ENCODE measurements at places on chromosomes 7 and 10.

- no peak for DNase-seq
These were observed 70.0 kb upstream of the SMIM30 start for GRCh38 chr7:113188396-113188795.

- no peak for DNase-seq
These were observed 73.0 kb downstream of the CTBP2 start for GRCh38 chr10:125087191-125087896.

DNA sequence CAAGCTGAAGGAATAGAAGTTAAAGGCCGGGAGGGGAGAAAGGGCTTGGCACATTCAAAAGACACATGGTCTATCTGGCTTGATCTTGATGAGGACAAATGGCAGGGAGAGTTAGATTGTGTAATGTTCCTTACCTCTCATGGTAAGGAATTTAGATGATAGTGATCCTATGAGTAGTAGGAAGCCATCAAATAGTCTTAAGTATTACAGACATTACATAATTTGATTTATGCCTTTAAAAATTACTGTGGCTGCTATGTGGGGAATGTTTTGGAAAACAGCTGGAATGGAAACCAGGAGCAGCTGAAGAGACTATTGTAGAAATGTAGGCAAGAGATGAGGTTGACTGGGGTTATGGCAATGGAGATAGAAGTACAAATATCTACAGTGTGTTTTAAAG lies 351.3 kb upstream of the BMPER start:
- no peak for DNase-seq

- no peak for DNase-seq
These were observed 128.8 kb upstream of the GPR26 start for GRCh38 chr10:123537188-123537961.

- DNase-seq: no peak
These were observed 329.5 kb downstream of the RNLS start for GRCh38 chr10:88253622-88254021.

DNA sequence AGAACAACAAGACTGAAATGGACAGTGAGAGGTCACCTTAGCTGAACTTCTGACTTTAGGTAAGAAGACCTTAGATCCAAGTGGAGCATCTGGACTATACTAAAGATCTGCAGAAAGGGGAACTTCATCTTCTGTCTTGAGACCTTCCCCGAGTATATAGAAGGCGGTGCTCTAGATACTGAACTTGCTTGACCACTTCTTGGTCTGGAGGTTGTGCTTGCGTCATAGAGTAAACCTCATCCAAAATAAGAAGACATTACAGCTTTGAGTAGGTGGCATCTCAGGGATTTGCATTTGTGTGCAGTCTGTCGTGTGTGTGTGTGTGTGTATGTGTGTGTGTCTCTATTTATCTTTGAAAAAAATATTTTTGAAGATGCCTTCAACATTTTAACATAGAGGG lies 157.5 kb downstream of the CHN2 start:
- no peak for DNase-seq

- no peak for DNase-seq
These were observed 260.4 kb downstream of the ZMYND11 start for GRCh38 chr10:395665-396064.

DNA sequence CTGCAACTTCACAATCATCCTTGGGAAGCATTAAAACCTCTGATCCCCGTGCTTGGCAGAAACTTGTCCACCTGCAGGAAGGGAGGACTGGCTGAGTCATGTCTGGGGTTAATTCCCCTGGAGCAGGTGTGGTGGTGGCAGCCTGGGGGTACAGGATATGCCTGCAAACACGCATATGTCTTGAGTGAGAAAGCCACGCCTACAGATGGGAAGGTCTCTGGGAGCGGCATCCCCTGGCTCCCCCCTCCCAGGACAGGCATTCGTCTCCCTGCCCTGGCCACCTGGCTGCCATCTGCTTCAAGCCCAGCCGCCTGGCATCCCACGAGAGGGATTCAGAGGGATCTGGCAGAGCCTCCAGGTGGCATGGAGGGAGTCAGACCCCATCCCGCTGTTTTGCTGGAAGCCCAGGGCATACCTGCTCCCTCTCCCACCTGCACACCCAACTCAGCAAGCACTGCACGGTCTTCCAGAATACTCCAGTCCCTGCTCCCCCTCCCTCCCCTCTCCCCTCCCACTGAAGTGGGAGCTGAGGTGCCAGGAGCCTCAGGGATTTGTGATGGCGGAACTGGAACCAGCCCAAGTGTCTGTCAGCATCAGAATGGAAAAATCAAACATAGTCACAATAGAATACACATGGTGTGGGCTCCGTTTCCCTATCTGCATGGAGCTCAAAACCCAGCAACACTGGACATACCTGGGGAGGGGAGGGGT lies 61.0 kb downstream of the CAMK2B start:
- DNase-seq: no peak

GRCh38 chr7:150516956-150517745 lies 2.5 kb downstream of the GIMAP7 start:
- DNase-seq: no peak

DNA sequence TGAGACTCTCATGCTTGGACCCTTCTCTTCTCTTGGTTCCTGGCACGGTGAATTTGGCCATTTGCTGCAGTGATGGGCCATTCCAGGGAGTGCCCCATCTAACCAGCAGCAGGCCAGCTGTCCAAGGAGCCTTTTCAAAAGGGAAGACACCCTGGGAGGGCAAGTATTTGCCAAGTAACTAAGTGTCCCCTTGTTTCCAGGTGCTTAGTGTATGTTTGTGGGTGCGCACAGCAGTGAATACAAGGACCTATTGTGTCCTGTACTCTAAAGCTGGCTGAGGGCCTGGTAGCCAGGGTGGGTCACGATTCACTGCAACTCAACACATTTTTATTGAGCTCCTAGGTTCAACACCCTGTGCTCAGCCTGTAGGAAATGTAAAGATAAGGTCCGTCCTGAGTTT lies 348.8 kb downstream of the RNLS start:
- DNase-seq: no peak

GRCh38 chr7:13989126-13989948 lies at the start of gene ETV1:
ETV1 (minus strand) TSS chr7:13989666; CDS start chr7:13989052, 614 bp downstream.
- no peak for DNase-seq

- peak; percentile 51 for DNase-seq
These were observed at the start of the genes MRM2 and NUDT1 for GRCh38 chr7:2241580-2242540. MRM2 (minus strand) TSS chr7:2242205; CDS start chr7:2242169, 36 bp downstream. NUDT1 (plus strand) TSS chr7:2242226; CDS start chr7:2244575, 2,349 bp downstream.

- no peak for DNase-seq
These were observed 29.3 kb downstream of the CYCS start for GRCh38 chr7:25095516-25096345.

- DNase-seq: no peak
These were observed 107.3 kb downstream of the GALNT11 start for GRCh38 chr7:152132812-152133211.

- no peak for DNase-seq
These were observed 631 bp downstream of the RTKN2 start for GRCh38 chr10:62268027-62268398.

GRCh38 chr10:104090611-104091010 lies 4.9 kb upstream of the COL17A1 start:
- no peak for DNase-seq

- DNase-seq: no peak
These were observed 10.0 kb upstream of the PCGF5 start for GRCh38 chr10:91210435-91210834.

DNA sequence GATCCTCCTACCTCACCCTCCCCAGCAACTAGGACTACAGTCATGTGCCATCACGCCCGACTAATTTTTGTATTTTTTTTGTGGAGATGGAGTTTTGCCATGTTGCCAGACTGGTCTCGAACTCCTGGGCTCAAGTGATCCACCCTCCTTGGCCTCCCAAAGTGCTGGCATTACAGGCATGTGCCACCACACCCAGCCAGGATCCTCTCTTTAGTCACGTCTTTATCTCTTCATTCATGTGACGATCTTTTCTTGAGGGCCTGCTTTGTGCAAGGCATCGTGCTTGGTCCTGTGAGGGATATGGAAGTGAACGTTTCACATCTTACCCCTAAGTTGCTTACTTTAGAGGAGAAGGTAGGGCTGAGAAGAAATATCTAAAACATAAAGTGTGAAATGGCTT lies 21.6 kb downstream of the WBP1L start:
- DNase-seq: no peak

- DNase-seq: peak; percentile 22
These were observed 23.9 kb upstream of the CALD1 start for GRCh38 chr7:134755422-134756022.

DNA sequence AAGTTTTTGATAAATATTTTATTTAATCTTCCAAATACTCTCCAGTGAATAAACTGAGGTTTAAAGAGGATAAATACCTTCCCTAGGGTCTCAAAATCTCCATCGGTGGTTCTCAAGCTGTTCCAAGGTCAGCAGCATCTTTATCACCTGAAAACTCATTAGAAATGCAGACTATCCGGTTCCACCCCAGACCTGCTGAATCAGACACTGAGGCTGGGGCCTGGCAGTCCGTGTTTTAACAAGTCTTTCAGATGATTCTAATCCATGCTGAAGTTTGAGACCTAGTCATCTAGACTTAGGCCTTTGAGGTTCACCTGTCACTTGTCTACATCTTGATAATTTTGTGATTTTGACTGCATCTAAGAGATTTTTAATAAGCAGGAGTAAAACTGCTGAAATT lies 37.5 kb downstream of the PLEKHA8 start:
- DNase-seq: no peak

- no peak for DNase-seq
These were observed 25.4 kb upstream of the CNPY1 start for GRCh38 chr7:155571581-155572345.

DNA sequence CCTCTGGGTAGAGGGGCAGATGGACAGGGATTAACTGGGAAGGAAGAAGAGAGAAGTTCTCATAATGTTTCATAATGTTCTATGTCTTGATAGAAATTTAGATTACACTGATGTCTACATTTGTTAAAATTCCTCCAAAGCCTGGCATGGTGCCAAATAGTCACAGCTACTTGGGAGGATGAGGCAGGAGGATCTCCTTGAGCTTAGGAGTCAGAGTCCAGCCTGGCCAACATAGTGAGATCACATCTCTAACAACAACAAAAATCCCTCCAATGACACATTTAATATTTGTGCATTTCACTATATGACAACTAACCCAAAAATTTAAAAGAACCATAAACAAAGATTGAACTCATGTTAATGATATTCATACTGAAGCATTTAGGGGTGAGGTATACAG lies 33.0 kb upstream of the PPP1R3C start:
- no peak for DNase-seq

DNA sequence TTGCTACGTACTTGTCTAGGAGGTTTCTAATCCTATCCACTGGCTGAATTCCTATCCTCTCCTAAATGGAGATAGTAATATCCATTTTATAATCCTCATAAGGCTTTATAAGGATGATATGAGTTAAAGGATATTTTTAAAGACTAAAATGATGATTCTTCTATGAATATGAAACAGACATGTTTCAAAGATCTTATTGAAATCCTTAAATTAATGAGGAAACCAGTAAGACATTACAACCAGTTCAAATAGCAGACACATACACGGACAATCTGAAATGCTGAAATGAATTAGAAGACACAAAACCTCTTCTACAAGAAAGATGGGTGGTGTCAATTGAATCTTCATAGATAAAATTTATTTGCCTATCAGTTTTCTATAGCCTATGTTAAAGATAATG lies 132.9 kb upstream of the ANK3 start:
- no peak for DNase-seq

GRCh38 chr7:76232698-76233097 lies 31.0 kb downstream of the SRRM3 start:
- DNase-seq: no peak

GRCh38 chr10:30455816-30456215 lies 21.8 kb downstream of the MAP3K8 start:
- DNase-seq: no peak
